NCI-H1092 (cell line): ENCODE measurements at places on chromosomes 5 and 9.

DNA sequence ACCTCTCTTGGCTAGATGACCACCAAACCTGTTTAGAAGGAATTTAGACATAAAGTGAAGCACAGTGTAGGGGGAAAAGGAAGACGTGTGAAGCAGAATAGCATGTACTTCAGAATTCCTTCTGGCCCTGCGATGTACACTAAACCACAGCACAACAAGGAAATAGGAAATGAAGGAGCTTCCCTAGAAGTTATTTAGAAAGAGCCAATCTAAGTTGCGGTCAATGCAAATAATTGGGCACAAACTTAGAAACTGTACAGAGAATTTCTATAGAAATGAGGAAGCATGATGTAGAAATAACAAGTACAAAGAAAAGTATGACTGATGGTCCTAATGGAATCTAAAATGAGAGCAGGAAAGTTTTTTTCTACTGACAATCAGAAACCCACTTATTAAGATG, 41.5 kb downstream of the ANKRD55 start:
- no peak for DNase-seq

DNA sequence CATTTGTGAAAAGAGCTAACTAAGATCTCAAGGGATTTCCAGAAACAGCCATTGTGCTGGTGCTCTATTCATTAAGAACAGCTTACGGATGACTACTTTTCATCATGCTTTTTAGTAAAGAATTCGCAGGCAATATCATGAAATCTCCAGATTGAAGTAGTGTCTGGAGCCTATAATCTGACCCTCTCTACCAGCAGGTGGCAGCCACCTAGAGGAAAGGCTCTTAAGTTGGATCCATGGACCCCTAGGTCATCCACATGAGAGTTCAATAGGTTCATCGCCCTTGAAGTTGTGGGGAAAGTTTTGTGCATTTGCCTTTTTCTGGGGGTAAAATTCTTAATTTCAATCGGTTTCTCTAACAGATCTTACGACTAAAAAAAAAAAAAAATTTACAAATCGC, 82.3 kb downstream of the SLC1A3 start:
- no peak for DNase-seq

DNA sequence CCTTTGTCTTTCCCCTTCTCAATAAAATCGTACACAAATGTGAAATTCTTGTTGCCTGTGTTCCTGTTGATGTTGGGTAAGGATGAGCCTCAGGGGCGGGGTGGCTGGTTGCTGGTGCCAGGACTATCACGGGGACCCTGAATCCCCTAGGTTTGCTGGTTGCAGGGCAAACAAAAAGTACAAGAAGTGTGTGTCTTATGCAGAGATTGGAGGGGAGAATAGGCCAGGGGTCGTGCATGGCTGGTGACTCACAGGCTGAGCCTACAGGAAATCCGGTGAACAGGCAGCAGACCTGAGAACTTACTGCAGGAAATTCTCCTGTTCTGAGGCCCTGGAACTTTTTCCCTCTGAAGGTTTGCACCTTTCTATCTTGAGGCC, 5.5 kb downstream of the ANXA2R start:
- no peak for DNase-seq

GRCh38 chr5:179345433-179346321, at the start of gene ADAMTS2:
Gene ADAMTS2, minus strand, starts transcription at chr5:179345461. Its CDS starts 133 bp downstream, at chr5:179345328.
- no peak for DNase-seq

- DNase-seq: peak; percentile 46
These were observed 605.7 kb downstream of the RAB3C start for GRCh38 chr5:59188419-59189225.

DNA sequence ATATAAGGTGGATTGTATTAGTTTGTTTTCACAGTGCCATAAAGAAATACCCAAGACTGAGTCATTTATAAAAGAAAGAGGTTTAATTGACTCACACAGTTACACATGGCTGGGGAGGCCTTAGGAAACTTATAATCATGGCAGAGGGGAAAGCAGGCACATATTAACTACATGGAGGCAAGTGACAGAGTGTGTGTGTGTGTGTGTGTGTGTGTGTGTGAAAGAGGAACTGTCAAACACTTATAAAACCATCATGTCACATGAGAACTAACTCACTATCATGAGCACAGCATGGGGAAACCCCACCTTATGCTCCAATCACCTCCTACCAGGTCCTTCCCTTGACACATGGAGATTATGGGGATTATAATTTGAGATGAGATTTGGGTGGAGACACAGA, 118.6 kb downstream of the SPEF2 start:
- DNase-seq: no peak

DNA sequence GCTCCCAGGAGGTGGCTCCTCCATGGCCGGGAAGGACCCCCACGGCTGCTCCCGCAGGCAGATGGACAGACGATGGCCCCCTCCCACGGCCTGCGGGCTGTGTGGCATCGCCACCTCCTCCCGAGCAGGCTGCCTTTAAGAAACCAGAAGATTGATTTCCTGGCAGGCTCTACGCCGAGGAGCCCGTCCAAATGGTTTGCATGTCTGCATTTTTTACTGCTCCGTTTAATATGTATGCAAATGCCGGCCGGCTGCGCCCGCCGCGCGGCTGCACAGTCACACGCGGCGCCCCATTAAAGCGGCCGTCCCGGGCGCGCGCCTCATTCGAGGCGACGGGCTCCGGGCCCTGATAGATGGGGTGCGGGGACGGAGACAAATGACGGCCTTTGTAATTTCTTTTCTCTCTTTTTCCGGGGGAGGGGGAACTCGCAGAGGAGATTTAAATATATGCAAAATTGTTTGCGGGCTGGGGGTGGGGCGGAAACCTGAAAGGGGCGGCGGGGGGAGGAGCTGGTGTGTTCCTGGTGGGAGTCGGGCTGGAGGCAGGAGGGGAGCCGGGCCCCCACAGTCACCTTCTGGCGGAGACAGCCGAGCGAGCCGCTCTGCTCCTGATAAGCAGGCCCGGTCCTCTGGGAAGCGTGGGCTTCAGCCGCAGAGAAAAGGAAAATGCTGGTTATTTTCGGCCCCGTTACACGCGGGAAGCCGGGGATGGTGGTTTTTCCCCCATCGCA, 158.7 kb upstream of the IER5L start:
- DNase-seq: no peak

- DNase-seq: no peak
These were observed 8.7 kb upstream of the SH3PXD2B start for GRCh38 chr5:172463031-172463430.

DNA sequence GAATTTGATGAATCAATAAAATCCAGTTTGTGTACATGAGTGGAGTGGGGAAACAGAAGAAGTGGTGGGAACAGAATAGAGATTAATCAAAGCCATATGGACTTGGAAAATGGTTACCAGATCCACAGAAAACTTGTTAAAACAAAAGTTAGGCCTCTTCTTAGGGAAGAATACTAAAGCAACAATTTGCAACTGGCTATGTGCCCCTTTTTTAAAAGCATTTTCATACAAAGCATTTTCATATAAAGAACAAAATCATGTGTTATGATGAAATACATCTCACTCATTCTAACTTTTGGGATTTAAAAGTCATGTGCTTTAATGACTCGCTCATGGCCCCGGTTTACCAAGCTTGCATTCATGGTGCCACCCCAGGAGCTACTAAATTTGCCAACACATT, 276.9 kb downstream of the EFNA5 start:
- DNase-seq: no peak

- DNase-seq: no peak
These were observed 14.6 kb downstream of the ZBTB43 start for GRCh38 chr9:126819482-126819881.

GRCh38 chr5:9230355-9230754, 315.5 kb downstream of the SEMA5A start:
- no peak for DNase-seq

- no peak for DNase-seq
These were observed 415.4 kb upstream of the GRAMD2B start for GRCh38 chr5:126007841-126008240.

DNA sequence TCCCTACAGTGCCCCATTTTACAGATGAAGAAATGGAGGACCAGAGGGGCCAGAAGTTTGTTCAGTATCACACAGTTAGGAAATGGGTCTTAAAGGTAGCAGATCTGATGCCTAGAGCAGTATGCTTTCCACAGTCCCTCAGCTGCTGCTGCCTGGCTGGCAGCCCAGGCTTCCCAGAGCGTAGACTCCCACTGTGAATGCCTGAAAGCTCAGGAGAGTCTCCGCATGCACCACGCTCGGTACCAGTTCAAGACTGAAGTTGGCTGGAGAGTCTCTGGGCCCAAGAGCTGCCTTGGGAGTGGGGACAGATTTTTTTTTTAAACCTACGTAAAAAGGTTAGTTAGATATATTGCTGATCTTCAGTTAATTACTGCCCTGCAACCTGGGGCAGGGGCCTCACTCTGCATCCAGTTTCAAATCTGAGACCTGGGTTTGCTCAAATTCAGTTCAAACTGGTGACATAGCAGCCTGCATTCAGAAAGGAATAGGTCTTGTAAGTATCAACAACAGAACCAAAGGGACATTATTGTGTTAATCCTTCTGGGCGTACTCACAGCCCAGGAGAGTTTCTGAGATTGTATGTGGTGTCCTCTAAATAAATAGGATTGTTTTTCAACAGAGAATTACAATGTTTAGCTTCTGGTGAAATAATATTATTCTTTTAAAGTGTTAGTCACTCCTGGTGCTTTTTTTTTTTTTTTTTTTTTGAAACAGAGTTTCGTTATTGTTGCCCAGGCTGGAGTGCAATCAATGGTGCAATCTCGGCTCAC, 8.3 kb downstream of the NANS start:
- DNase-seq: no peak

DNA sequence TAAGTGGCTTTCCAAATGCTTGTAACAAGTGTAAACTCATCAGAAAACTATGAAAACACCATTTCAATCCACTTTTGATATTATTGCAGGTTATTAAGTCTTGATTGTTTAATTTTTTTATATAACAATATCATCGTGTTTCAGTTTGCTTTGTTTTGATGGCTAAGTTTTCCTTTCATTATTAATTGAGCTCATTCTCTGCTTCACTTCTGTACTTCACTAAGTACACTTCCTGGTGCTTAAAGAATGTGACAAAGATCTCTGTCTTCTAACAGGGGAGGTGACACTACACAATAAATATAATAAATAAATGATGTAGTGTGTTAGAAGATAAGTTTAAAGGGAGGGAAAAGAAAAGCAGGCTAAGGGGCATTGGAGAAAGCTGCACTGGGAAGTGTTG, 13.0 kb upstream of the RAD23B start:
- no peak for DNase-seq

DNA sequence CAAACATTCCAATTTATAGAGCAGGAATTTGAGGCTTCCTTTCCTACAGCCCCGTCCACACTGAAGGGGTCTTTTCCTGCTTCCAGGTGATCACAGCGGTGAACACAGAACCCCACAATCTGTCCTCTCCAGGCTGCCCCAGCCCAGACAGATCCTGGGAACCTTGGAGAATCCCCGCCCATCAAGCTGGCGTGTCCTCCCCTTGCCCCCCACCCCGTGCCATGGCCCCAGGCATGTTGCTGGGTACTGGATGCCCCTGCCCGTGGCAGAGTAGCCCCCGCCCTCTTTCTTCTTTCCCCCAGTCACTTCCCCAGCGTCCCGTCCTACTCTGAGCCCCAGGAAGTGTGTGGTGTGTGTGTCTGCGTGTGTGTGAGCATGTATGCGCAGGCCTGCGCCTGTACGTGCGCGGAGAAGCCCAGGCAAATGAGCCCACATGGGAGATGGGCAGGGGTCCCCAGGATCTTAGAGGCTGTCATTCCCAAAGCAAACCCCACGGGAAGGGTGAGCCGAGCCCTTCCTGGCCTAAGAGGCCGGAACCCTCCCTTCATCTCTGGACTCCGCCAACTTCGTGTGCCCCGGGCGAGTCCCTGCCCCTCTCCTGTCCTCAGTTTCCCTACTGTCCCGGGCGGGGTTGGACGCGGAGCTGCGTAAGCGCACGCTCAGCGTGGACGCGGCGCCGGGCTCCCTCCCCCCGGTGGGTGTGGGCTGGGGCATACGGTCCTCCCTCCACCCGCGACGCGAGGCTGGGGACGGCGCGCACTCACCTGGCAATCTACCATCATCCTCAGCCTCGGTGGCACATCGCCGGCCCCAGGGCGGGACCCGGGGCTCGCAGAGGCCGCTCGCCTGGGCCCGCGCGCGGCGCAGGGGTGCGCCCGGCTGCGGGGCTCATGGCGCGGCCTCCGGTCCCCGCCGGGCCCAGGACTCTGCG, 15.2 kb downstream of the GBGT1 start:
- DNase-seq: no peak

GRCh38 chr9:37405350-37405749, 17.1 kb upstream of the GRHPR start:
- no peak for DNase-seq

- DNase-seq: no peak
These were observed 7.2 kb upstream of the MCC start for GRCh38 chr5:113495422-113495841.

DNA sequence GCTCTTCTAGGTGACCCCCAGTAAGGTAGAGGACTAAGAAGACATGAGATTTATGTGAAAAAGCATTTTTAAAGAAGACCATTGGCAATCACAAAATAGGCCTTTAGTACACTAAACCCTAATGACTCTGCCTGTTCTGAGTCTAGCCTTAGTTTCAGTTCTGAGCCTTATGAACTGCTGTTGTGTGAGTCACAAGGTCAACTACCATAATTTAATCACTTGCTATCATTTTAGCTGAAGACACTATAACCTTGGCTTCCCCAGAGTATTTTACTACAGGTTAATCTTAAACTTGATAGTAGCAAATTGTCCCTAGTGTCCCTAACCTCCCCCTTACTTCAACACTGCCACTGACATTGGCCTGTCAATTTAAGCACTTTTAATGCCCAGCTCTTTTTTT, 34.4 kb downstream of the APC start:
- DNase-seq: no peak

- DNase-seq: no peak
These were observed 148.5 kb upstream of the PUM3 start for GRCh38 chr9:2992427-2992826.

DNA sequence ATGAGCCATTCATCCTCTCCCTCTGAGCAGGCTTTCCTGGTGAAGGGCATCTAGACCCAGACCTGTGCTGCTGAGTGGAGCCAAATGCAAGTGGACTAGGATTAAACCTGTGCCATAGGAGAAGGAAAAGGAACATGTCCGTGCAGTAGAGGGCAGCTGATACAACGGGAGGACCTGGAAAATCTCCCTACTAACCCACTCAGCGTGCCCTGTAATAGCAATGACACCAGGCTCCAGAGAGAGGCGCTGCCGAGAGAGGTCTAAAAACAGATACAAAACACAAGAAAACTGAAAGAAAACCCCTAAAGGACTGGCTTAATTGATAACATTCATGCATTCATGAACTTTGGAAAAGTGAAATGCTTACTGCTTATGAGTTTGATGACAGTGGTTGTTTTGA, 60.8 kb downstream of the PFDN1 start:
- no peak for DNase-seq

DNA sequence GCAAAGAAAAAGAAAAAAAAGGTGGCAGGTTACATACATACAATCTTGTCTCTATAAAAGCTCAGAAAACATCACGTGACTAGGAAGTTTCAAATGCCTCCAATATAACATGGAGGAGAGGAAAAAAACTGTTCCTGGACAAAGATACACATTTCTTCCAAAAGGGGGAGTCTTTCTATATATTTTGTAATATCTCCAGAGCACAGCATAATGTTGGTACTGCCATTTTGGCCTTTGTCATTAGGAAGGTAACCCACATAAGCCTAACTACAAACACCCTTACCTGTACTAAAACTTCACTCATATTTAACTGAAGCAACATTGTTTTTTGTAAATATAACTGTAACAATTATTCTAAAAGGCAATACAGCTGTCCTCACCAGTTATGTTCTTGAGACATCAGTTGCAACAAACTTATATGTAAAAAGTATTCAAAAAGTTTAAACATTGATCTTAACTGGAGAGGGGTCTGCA, 1.2 kb upstream of the BTF3 start:
- peak; percentile 8 for DNase-seq
